Glutamatergic neuron (in vitro differentiated cells): ENCODE measurements at places on chromosomes 4 and X. TPM values are rescaled to one million over a fixed set of nuclear protein-coding genes. Genes with fewer than 3 reads are reported as not detected.

Gene SPIN2B
- total RNA-seq: 20.1 TPM

Gene GYPA
- total RNA-seq: 1.3 TPM

Gene PPARGC1A
- 13.4 TPM for total RNA-seq

Gene KCNIP4
- 30.4 TPM for total RNA-seq

Gene NXF2B
- 0.74 TPM for total RNA-seq

Gene TDO2
- total RNA-seq: 0.32 TPM

Gene TIGD4
- 0.83 TPM for total RNA-seq

Gene NPY5R
- not detected for total RNA-seq

Gene ZC4H2
- total RNA-seq: 48.0 TPM

Gene C1QTNF7
- total RNA-seq: not detected
